Foreskin keratinocyte (primary cell): ENCODE measurements at places on chromosomes 12 and 14. TPM values are rescaled to one million over a fixed set of nuclear protein-coding genes. Genes with fewer than 3 reads are reported as not detected.

Gene KCNC2
- polyA plus RNA-seq, result not detected in 2 replicates

Gene ZC2HC1C
- polyA plus RNA-seq, result 0.94 TPM in 2 replicates

Gene GPR84
- 0.07 TPM in 2 replicates for polyA plus RNA-seq

Gene CFAP54
- polyA plus RNA-seq, result 0.35 and 0.43 TPM in 2 replicates

Gene LRRC23
- 5.8 and 7.0 TPM in 2 replicates for polyA plus RNA-seq

Gene DIO3
- polyA plus RNA-seq, result not detected in 2 replicates

Gene ASB2
- polyA plus RNA-seq, result 0.03 TPM in 1 of 2 replicates, not detected in the other

Gene GSKIP
- polyA plus RNA-seq, result 13.1 and 14.3 TPM in 2 replicates

Gene LRRC10
- not detected in 2 replicates for polyA plus RNA-seq

Gene SLC25A21
- 0.18 and 0.38 TPM in 2 replicates for polyA plus RNA-seq

Gene ITGB7
- polyA plus RNA-seq, result 0.15 and 0.17 TPM in 2 replicates

Gene CHFR
- 13.6 and 13.8 TPM in 2 replicates for polyA plus RNA-seq

Gene TMEM179
- polyA plus RNA-seq, result not detected in 2 replicates

Gene ESYT1
- 97.9 and 105 TPM in 2 replicates for polyA plus RNA-seq

Gene CISTR
- polyA plus RNA-seq, result not detected in 2 replicates

Gene LRFN5
- not detected in 2 replicates for polyA plus RNA-seq

Gene PMCH
- not detected in 2 replicates for polyA plus RNA-seq

Gene PCED1B
- polyA plus RNA-seq, result 6.0 and 7.1 TPM in 2 replicates

Gene TAS2R8
- not detected in 2 replicates for polyA plus RNA-seq

Gene TCTN2
- 4.6 TPM in 2 replicates for polyA plus RNA-seq

Gene MFAP5
- 233 and 246 TPM in 2 replicates for polyA plus RNA-seq
